ENCODE measurements at places on chromosomes 12 and 14.
A peak's percentile ranks its signal among the peaks of the same experiment; 100 is the strongest.

DNA sequence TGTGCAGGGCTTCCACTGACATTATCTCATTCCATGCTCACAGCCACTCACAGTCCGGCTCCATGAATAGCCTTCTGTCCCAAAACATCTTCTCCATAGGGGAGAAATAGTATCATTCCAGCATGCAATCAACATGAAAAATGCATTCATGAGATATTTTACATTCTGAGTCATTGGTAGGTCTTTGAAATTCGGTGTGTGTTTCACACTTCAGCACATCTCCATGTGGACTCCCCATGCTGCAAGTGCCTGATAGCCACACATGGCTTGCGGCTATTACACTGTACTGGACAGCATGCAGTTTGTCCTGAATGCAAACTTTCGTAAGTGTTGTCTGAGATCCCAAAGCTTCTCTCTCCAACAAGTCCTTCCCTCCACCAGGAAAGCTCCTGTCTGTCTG lies 449.3 kb downstream of the MED13L start:
- DNase-seq: no peak

DNA sequence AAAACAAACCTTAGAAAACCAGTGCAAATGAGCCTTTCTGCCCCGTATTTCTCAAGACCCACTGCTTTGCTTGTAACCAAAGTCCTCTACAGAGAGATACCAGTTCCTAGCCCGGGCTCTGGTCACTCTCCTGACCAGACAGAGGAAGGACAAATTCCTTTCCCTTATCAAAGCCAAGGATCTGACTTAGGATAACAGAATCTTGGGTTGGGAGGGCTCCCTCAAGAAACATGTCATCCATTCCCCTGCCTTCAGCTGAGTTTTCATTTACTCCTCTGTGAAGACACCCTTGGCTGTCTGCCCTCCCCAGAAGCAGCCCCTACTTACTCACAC lies 116.0 kb upstream of the PARP11 start:
- no peak for DNase-seq

DNA sequence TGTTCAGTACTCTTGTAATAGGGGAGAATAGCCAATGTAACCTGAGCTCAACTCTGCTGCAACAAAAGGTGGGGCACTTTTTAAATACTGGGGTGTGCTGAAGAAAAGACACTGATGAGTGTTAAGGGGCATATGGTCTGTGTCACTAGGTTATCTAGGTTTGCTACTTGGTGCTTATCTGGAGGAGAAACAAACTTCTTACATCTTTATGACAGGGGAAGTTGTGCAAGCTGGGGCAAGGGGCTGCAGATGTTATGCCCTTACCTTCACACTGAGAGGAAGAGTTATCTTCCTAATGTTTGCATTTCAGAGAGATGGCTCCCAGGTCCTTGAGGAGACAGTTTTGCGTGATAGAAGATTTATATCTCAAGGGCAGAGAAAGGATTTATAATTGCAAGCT lies 90.9 kb upstream of the PKP2 start:
- DNase-seq: no peak

DNA sequence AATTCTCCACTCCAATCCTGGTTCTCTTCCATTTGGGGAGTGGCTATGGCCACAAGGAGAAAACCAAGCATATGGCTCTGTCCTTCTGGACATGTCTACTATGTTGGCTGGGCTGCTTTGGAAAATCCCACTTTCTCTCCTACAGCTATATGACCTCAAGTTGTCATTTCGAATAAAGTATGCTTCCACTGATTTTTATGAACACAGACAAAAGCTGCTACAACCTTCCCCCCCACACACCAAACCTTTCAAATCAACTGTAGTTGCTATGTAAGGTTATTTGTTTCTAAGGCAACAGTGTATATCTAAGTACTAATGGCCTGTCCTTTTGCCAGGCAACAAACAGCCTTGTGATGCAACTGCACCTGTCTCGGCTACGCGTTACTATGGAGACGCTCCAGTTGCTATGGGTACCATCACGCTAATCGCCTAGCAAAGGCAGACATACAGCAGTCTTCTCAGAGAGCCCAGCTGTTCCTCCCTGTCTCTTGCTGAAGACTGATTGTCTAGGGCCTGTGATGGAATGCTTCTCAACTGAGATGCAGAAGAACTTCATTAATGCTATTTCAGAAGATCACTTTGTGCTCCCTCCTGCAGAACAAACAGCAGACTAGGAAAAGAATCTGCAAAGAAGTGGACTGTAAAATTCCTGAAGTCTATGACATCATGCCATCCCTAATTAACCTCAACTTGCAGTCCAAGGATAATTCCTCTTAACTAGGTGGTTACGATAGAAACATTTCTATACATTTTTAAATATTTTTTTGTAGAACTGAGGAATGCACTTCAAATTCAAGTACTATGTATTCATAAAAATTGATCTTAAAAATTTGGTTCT lies 67.6 kb downstream of the FOXN3 start:
- DNase-seq: no peak

- no peak for DNase-seq
These were observed 11.7 kb downstream of the CAMKK2 start for GRCh38 chr12:121284551-121285390.

DNA sequence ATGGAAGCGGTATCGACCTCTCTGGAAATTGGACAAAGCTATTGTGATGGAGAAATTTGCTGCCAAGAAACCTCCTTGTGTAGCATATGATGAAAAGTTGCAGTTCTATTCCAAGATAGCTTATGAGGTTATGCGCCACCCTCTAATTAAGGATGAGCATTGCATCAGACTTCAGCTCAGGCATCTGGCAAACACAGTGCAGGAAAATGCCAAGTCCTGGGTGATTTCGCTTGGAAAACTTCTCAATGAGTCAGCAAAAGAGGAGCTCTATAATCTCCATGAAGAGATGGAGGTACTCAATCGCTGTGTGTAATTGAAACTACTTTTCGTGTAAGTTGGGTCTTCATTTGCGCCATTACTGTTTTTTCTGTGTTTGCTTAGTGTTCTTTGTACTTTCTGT lies 51.2 kb downstream of the DNAH10 start:
- no peak for DNase-seq

GRCh38 chr12:9669534-9669933 lies at the start of gene CLEC2D:
TSS of gene CLEC2D (plus strand) at chr12:9669713. CDS start at chr12:9669735, 22 bp downstream.
- DNase-seq: no peak

DNA sequence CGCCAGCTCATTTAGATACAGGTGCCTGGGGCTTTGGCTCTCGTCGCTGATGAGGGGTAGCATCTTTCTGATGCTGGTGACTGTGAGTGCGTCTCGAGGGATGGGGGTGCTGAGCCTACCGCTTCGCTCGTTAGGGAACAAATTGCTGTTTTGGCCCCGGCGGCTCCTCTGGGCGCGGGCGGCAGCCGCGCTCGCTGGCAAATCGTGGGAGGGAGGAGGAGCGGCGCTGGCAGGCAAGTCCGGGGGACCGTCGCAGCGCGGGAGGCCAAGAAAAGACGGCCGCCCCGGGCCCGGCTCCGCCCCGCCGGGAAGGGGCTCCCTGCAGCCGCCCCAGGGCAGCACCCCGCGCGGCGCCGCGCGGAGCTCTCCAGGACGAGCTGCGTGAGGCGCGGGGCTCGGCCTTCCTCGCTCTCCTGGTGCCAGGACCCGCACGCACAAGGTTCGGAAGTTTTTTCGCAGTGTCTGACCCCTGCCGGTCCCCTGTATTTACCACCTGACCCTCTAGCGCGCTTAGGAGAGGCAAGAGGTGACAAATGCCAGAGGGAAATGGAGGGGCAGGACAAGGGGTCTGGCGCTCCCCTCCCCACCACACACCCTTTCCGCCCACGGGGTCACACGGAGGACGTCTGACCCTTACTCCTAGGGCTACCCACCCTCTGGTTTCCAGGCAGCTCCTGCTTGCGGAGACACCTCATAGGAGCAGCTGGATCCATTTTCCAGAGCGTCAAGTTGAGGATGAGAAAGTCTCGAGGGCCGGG lies 899 bp upstream of the KCNH3 start:
- no peak for DNase-seq

GRCh38 chr12:116659771-116660481 lies 77.9 kb downstream of the SPRING1 start:
- no peak for DNase-seq

- no peak for DNase-seq
These were observed 743.9 kb upstream of the FLRT2 start for GRCh38 chr14:84785996-84786395.

- DNase-seq: no peak
These were observed 522.5 kb downstream of the RMST start for GRCh38 chr12:97984974-97985580.

GRCh38 chr12:2161473-2161872 lies 108.7 kb downstream of the CACNA1C start:
- no peak for DNase-seq

GRCh38 chr12:72679147-72679757 lies 407.1 kb downstream of the TRHDE start:
- DNase-seq: no peak

GRCh38 chr12:101839324-101840283 lies 8.8 kb upstream of the GNPTAB start:
- peak; percentile 58 for DNase-seq

- no peak for DNase-seq
These were observed 183.3 kb upstream of the SEL1L start for GRCh38 chr14:81716953-81717352.

GRCh38 chr12:125229878-125230530 lies 164.8 kb downstream of the AACS start:
- no peak for DNase-seq

DNA sequence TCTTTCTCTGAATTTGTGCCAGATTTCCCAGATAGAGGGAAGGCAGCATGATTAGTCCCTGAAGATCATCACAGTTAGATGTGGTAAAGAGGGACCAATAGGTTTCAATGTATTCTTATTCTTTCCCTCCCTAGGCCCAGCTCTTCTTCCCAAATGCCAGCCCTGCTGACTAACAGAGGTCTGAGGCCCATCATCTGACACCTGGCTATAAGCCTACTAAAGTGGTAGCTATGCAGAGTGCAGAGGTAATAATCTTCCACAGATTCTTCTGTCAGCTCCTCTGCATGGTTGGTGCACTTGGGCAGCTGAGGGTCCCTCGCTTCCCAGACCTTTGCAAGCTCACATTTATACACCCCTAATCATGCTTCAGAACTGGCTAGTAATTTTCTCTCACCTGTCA lies 63.7 kb upstream of the PZP start:
- no peak for DNase-seq

GRCh38 chr12:115223322-115223721 lies 539.3 kb upstream of the TBX3 start:
- no peak for DNase-seq

- no peak for DNase-seq
These were observed 12.1 kb downstream of the TMEM116 start for GRCh38 chr12:112000820-112001219.

DNA sequence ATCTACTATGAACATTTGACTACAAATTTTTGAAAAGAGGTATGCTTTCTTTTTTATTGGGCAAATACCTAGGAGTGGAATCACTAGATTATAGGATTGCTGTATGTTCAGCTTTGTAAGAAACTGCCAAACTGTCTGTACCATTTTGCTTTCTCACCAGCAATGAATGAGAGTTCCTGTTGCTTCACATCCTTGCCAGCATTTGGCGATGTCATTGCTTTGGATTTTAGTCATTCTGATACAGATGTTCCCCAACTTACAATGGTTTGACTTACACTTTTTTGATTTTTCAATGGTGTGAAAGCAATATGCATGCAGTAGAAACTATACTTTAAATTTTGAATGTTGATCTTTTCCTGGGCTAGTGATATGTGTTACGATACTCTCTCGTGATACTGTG lies 328.7 kb downstream of the RAD51B start:
- DNase-seq: no peak

Data from stimulated activated CD4-positive, alpha-beta T cell treated with anti-CD3 and anti-CD28 coated beads, Interleukin-1b, Interleukin-23, amount 100 ng/mL, for 24 hours (primary cell).